ENCODE measurements at places on chromosomes 7 and 10.

GRCh38 chr7:53214463-53214862, 179.0 kb downstream of the POM121L12 start:
- DNase-seq: no peak

DNA sequence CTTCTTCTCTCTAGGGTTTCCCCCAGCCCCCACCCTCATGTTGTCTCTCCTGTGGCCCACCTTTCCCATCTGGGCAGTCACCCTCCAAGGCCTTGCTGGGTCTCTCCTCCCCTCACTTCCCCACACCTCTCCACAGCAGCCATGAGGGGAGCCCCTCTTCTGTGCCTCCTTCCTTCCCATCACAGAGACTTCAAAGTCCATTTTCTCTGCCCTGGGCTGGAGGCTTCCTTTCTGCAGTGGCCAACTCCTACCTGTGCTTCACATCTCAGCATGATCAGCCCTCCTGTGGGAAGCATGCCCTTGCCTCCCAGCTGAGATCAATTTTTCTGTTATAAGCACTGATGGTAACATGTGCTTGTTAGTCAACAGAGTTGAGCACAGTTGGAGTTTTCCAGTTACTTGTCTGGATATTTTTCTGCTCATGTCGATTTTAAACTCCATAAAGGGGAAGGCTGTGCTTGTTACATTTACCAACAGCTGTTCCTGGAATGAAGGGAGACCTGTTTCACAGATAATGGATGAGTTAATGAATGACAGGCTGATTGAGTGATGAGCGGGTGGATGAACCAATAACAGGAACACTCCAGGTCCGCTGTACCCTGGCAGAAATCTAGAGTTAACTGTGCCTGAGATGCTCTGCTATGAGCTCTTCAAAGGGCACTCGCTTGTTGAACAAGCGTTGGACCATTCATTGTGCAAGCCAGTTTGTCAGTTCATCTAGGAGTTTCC, 71.4 kb upstream of the PRSS58 start:
- no peak for DNase-seq

GRCh38 chr7:5743803-5744202, 37.7 kb downstream of the RNF216 start:
- DNase-seq: no peak

GRCh38 chr7:29749701-29750321, 56.5 kb upstream of the WIPF3 start:
- DNase-seq: no peak

- DNase-seq: no peak
Measured at GRCh38 chr7:150934045-150934766, 43.9 kb downstream of the KCNH2 start.

DNA sequence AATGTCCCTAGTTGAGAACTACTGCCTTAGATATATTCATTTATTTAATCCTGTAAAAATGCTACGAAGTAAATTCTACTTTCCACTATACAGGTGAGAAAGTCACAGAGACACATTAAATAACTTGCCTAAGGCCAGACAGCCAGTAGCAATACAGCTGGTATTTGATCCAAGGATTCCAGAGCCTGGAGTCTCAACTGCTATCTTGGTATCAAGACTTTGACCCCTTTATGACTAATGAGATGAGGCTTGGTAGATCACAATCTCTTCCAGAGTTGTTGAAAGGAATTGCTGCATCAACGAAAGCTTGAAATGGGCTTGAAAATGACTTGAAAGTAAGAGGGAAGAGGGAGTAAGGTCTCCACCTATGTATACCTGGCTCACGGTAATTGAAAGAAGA, 83.3 kb downstream of the ORC5 start:
- no peak for DNase-seq

DNA sequence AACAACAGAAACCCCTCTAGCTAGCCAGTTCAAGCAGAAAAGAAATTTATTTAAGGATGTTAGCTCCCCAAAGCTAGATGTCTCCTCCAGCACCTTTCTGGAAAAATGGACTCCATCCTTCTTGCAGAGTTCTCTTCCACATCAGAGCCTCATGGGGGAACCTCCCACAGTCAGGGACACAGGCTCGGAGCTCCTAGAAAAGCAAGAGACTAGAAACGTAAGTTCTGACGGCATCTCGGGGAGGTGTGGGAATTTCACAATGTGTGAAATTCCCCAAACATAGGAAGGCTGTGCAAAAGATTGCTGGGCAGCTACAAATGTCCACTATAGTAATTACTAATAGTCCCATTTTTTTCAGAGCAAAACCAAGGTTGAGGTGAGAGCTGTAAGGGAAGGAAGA, 184.8 kb downstream of the EVX1 start:
- DNase-seq: no peak

DNA sequence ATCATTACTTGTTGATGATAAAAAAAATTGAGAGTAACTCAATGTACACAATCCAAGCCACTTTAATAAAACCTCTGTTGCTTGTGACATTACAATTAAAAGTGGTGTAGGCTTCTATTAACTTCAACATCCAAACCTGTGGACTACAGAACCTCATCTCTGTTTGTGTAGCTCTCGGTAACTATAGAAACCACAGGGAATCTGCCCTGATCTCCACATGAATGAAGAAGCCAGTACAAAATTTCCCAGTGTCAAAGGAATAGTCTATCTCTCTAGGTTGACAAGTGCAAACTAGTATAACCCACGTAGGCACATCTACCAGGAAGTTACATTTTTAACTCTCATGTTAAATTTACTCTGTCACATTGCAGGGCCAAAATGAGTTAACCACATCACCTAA, 204.3 kb downstream of the CHCHD3 start:
- DNase-seq: no peak

GRCh38 chr10:45404770-45405120, 30.7 kb downstream of the ALOX5 start:
- DNase-seq: no peak

- peak; percentile 67 for DNase-seq
Measured at GRCh38 chr7:77696643-77697534, 630 bp downstream of the RSBN1L start.

DNA sequence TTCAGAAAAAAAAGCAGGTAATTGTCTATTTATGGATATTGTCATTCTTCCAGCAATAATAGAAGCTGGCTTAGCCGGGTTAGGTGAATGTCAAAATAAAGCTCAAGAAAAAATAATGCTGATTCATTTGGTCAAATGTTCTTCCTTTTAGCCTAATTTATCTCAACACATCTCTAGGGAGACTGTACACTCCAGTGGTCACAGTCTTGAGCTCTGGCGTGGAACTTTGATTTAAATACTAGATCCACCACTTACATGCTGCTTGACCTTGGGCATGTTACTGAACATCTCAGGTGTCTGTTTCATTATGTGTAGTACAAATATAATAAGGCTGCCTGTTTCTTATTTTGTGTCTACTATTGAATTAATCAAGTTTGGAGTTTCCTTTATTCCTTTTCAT, 22.0 kb downstream of the PRTFDC1 start:
- DNase-seq: no peak

DNA sequence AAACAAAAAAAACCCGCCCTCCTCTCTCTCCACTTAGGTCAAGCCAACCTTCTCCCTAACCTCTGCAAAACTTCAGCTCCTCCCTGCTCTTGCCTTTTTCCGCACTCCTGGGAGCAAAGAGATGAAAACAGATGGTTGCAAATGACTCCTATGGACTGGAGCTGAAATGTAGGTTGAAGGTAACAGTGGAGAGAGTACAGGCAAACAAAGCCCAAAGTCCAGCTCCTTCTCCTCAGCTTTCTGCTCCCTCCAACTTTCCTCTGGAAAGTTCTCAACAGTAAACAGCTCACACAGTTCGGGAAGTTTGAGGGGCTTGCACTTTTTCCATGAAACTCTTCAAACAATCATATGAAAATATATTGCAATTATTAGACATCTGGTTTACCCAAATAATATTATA, 90.3 kb downstream of the SLC37A3 start:
- DNase-seq: no peak

DNA sequence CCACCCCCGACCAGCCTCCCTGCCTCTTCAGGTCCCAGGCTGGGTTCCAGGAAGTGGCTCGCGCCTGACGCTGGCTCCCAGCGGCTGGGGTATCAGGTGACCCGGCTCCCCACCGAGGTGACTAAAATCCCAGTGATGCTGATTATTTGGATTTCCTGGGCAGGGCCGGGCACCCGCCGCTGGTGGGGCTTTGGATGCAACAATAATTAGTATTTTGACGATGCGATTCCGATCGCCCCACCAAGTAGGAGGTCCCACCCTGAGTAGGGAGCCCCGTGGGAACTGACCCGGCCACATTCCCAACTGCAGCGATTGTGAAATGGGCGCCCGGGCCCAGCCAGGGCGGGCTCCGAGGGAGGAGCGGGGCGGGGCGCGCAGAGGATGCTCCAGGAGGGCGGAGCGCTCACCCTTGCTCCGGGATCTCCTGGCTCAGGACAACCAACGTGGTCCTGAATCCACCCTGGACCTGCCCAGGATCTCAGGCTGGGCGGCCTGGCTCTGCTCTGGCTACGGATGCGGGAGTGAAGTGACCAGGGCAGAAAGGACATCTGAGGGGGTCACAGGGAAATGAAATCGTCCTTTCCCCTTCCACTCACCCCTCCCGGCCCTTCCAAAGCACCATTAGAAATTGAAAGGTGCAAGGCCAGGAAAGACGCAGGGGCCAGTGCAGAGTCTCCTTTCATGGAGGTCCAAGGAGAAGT, 32.6 kb downstream of the DUSP5 start:
- no peak for DNase-seq

- DNase-seq: no peak
Measured at GRCh38 chr7:27569106-27569505, 93.6 kb downstream of the HIBADH start.

DNA sequence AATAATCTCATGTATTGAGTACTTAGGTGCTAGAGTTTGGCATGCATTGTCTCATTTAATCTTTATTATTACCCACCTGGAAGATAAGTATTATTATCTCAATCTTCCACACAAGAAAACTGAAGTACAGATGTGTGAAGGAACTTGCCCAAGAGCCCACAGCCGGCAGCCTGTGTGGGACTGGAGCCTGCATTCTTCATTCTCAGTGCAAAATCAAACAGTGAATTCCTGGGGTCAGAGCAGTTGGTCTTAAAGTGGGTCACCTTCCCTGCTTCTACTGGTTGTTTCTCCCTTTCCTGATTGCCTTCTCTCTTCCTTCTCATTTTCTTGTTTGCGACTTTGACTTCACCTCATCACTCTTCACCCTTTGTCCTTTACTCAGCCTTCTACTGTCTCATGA, 144.7 kb upstream of the LYZL1 start:
- DNase-seq: no peak

DNA sequence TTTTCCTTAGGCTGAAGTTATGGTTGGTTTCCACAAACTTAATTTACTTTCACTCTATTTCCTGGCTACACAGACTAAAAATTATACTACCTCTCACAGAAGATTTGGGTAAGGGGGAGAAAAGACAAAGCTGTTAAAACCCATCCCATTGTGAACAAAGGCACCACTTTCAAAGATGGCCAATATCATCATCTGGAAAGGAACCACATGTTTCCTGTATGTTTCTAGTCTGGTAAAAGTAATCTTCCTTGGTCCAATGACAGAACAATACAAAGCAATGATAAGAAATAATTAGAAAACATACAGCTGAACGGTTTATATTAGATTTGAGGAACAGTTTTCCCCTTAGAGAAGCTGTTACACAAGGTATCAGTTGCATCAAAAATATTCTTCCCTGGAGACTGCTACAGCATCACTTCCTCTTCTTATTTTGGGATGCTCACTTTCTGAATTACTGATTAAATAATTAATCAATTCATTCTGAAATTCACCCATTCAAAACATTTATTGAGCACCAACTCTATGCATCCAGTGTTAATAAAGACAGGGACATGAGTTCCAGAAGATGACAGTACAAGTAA, 8.5 kb upstream of the SFR1 start:
- no peak for DNase-seq

GRCh38 chr7:19397911-19398310, 252.7 kb upstream of the FERD3L start:
- DNase-seq: peak; percentile 62

GRCh38 chr7:25391295-25391861, 163.1 kb upstream of the NPVF start:
- DNase-seq: no peak

DNA sequence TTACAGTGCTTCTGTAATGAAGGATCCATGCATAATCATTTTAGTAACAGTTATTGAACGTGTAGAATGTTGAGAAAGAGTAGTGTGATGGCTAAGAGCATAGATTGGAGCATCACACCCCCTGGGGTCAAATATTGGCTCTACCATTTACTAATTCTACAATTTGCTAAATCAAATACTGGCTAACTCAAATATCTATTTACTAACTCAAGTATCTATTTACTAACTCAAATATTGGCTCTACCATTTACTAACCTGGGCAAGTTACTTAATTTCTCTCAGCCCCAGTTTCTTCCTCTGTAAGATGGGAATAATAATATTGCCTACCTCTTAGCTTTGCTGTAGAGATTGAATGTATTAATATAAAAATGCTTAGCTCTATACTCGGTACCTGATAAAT, 64.0 kb downstream of the CDK14 start:
- DNase-seq: no peak

DNA sequence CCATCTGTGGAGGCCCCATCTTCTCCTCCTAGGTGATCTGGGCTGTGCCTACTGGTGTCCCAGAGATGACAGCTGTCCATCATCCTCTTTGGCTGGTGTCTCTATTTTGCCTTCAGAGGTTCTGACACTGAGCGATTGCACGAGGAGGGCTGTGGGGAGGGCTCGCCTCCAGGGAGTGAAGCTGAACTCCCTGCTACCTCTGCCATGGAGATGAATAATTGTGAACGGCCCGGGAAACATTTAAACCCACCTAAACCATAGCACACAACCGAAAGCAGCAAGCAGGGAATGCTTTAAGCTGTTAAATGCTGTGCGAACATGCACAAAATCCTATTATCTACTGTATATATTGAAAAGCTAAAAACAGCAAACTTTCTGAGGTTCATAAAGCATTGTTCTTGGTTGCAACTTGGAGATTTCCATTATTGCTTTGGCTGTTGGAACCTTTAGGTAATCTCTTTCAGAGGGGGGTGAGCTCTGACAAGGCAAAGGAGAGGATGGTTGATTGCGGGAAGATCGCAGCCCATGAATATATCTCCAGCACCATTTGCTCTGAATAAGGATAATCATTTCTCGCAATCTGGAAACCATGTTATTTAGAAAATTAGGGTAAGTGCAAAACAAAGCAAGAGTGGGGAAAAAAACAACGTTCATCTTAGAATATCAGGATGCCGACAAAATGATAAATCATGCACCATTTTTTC, 507.6 kb downstream of the GALNT17 start:
- DNase-seq: no peak

DNA sequence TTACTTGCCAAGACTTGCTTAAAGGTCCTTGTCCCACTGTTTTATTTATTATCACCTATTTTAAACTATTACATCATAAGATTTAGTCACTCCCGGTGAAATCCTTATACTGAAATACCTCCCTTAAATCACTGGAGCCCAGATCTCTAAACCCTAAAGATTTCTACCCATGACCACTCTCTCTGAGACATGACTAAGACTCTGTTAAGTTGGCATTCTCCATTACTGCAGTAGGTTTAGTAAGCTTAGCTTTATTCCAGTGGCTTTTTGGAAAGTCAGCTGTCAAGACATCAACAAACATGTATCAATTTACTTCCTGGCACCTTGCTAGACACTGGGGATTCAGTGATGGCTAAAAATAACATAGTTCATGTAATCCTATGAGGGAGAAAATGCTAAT, 874.2 kb downstream of the KCNMA1 start:
- DNase-seq: no peak

- DNase-seq: no peak
Measured at GRCh38 chr10:71497763-71498326, 101.1 kb downstream of the CDH23 start.

- no peak for DNase-seq
Measured at GRCh38 chr7:70554646-70555045, 577.3 kb upstream of the GALNT17 start.

- DNase-seq: no peak
Measured at GRCh38 chr7:153948060-153948459, 104.1 kb upstream of the DPP6 start.
